ENCODE measurements at places on chromosomes 5 and 9.

DNA sequence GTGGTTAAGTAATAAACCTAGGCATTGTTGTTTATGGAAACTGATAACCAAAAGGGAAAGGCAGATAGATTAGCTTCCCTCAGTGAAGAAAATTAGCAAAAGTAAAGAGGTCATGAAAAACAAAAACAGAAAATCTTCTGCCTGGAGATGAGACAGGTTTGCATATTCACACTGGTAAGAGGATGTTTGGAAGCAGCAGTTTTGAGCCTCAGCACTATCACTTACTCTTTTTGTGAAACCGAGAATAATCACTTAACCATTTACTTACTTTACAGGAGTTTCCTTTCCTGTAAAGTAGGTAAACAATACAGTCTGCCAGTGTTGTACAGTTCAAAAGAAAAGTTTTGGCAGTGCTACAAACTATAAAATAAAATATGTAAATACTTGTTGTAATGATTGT lies 35.5 kb upstream of the EMB start:
- DNase-seq: no peak

GRCh38 chr5:78576376-78576775 lies 72.2 kb downstream of the LHFPL2 start:
- DNase-seq: no peak

DNA sequence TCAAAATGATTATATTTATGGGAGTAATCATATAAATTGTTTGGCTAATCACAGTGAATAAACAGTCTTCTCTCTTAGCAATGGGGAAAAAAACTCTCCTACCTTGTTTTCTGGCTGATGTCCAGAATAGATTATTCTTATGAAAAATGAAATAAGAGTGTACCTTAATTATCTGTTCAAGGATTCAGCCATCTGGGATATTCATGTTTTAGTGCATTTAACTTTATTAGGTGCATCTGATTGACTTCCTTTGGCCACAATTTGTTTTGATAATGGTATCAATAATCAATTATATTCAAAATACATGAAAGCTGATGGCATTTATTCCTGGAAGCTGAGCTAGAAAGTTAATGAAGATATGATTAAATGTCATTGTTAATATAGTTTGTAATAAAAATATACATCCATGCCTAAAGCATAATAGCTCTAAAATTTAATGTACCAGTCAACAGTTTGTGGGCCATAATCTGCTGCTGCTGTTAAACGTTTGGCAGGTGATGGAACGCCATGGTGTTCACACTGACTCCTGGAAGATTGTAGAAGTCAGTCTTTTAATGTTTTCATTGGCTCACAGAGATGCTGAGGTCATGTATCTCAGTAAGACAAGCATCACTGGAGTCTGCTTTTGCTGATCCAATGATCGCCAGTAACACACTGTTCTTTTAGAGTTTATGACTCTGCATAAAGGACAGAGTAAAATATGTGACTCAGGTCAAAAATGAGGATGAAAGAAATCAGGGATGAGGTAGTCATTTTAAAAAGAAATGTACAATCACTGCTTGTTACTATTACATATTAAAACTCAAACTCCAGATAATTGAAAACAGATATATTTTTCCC lies 105.8 kb downstream of the ISL1 start:
- DNase-seq: no peak

GRCh38 chr9:7456377-7456776 lies 343.2 kb downstream of the DMAC1 start:
- DNase-seq: no peak

- no peak for DNase-seq
Observed at GRCh38 chr5:158525663-158526062, 574.1 kb downstream of the EBF1 start.

DNA sequence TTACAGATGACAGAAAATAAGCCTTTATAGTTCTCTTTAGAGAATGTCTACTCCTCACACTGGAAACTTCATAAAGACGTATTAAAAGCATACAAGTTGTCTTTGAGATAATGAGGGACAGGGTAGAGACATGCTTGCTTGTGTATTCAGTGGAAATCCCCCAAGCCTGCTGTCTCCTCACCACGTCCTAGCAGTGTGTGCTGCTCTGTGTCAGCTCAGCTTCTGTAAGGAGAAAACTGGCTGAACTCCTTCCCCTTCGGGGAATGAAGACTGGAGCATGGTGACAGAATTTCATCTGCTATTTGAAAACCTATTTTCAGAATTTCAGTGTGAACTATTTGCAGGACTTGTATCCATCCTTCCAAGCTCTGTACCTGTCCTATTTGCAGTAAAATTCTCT lies 9.4 kb downstream of the OR2V2 start:
- DNase-seq: no peak

DNA sequence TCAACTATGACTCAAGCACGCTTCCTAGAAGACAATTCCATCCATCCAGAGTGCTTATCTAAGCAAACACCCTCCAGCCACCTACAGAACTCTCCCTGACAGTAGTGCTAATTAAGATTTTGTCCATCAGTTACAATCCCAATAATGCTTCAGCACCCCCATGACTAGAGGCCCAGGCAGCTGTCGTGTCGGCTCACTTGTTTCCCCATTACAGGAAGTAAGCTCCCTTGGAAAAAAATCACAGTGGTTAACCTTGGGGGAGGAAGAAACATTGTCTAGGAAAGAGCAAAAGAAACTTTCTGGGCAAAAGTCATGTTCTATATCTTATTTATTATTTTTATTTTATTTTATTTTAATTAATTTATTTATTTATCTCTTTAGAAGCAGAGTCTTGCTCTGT lies 108.8 kb upstream of the LPAR1 start:
- DNase-seq: no peak

GRCh38 chr9:37632479-37632878 lies 18.3 kb upstream of the FRMPD1 start:
- no peak for DNase-seq

GRCh38 chr9:96661711-96662110 lies 6.6 kb upstream of the PRXL2C start:
- no peak for DNase-seq

GRCh38 chr9:20512106-20512505 lies 110.2 kb downstream of the MLLT3 start:
- no peak for DNase-seq

DNA sequence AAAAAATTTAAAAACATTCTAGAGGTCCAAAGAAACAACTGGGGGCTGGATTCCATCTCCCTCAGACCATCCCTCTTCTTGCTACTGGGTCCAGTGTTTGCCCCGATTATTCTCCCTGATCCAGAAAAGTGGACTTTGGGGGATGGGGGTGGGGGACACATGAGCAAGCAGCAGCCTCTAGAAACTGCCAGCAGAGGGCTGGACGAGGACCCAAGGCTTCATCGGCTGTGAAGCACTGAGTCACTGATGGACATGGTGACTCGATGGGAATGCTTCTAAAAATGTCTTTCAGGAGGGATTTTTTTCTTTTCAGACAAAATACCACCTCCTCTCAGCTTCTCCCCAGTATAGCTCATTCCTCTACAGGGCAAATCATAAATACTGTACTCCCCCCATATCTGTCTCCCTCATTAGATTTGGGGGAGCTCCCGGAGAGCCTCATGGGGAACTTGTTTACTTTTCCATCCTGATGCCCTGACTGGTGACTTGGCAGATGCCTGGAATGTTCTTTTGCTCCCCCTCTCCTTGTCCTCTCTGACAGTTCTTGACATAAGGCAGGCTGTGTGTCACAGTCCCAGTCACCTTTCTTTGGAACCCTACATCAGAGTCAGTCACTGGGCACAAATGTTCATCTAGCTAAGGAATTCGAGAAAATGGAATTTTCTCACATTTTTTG lies 67.2 kb upstream of the STC2 start:
- DNase-seq: no peak

GRCh38 chr9:38263532-38263931 lies 129.0 kb upstream of the ALDH1B1 start:
- no peak for DNase-seq

DNA sequence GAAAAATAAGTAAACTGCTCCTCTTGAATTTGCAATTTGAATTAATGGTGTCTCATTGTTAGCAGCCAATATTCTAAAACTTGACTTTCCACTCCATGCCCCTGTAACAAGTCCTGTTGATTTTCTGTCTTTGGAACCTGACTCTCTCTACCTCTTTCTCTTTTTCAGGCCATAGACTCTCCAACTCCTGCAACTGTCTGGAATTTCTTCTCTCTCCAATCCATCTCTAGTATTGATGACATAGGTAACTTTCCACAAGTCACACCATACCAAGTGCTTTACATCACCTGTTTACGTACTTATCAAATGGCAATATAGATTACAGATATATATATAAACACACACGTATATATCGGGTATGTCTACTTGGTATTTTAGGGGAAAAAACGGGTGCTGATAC lies 923 bp downstream of the C5orf34 start:
- DNase-seq: no peak

DNA sequence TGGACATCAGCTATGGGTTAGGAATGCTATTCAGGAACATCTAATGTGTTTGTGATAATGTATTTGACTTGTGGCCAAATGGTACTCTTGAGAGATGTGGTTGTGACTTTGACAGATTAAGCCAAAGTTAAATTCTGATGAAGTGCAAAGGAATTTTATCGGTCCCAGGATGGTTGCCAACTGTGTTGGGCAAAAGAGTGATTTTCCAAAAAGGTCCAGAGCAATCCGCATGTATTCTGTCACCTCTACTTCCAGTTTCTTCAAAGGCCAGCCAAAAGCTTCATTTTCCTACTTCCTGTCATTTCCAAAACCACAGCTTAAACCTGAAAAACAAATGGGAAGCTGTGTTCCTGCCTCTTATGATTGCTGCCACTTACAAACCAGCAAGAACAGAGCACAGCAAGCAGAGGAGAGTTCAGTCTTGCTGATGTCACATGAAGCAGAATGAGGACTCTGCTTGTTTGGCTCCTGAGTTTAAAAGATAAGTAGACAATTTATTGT lies 59.8 kb downstream of the MARCHF3 start:
- DNase-seq: no peak

DNA sequence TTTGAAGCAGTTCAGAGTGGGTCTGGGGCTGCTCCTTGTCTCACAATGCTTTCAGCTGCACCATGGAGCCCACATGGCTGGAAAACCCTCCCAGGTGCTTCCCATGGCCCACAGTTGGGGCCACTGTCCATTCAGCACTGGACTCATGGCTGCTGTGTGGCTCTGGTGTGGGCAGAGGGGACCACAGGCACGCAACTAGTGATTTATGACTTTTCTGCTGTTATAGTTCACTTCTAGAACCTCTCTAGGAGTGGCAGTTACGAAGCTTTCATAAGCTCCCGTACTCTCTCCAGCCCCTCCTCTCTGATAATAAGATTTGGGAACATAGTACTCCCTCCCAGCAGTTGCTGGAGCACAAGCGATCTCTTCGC lies 29.0 kb downstream of the GLRA1 start:
- DNase-seq: no peak

DNA sequence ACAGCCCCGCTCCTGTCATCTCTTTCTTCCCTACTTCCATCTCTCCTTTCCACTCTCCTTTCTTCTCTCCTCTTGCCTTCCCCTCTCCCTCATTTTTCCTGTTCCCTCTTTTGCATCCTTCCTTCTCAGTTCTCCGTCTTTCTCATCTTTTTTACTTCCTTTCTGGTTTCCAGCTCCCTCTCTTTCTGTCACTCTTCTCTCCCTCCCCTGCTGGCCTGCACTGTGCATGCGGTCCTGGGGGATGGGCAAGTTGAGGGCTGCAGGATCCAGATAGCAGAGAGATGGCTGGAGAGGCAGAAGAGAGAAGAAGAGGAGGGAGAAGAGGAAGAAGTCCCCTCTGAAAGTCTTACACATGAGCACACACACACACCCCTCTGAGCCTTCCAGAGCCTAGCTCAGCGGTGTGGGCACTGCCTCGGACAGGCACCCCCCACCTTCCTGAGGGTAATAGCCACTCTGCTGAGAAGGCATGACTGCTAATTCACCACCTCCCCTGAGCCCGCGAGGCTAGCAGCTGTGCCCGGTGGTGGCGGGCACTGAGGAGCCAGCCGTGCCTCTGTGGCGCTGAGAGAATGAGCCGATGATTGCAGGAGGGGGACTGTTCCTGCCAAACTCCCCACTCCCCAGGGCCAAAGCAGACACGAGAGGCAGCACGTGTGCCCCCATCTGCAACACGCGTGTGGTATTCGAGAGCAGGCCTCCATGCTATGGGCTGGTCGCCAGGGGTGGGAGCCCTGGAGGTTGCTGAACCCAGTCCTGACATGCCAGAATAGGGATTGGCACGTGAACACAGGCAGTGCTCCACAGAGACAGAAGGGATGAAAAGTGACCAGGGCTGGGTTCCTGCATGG lies 3.7 kb upstream of the CAMK2A start:
- no peak for DNase-seq

- peak; percentile 53 for DNase-seq
Observed at GRCh38 chr9:129166623-129167557, 11.2 kb downstream of the IER5L start.

DNA sequence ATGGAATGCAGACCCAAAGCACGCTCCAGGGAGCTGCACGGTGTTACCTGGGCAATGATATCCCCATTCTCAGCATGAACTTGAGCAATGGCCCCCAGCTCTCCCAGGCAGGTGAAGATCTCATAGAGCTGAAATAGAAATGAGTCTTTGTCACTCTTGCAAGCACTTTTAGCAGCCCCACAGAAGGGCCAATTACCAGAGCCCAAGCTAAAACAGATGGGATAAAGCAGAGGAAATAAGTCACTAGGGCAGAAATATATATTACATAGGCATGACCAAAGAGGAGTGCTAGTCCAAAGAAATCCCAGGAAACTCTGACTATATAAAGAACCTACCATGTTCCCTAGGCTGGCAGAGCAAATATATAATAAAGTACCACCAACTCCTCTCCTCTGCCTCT lies 97.3 kb downstream of the DPYSL3 start:
- no peak for DNase-seq

- no peak for DNase-seq
Observed at GRCh38 chr5:159518371-159518770, 188.1 kb upstream of the IL12B start.

- no peak for DNase-seq
Observed at GRCh38 chr5:170303549-170303948, 6.0 kb upstream of the LCP2 start.

DNA sequence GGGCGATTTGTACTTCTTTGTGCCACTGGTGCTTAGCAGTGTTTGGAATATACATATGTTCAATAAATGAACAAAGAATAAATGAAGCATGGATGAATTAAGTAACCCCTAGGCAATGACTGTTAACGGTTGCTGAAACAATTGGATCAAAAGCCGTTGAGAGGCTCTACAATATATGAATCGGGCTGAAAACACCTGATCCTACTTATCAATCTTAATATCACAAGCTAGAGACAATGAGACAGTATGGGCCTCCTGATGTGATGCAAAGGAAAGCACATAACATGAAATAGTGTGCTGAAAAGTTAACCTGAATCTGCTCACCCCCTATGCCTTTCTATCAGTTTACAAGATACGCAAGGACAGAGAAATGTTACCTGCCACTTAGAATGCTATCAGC lies 410.3 kb upstream of the RGMB start:
- DNase-seq: no peak

GRCh38 chr9:126630458-126631237 lies 16.9 kb downstream of the LMX1B start:
- DNase-seq: no peak

- DNase-seq: no peak
Observed at GRCh38 chr5:81187885-81188284, 45.2 kb upstream of the CKMT2 start.

- DNase-seq: peak; percentile 90
Observed at GRCh38 chr5:76402886-76403765, at the start of gene IQGAP2. IQGAP2 (plus strand) TSS chr5:76403285; CDS start chr5:76403546, 261 bp downstream.

GRCh38 chr5:23730023-23730422 lies 222.6 kb downstream of the PRDM9 start:
- DNase-seq: no peak

GRCh38 chr5:96986450-96986849 lies 50.6 kb downstream of the LNPEP start:
- no peak for DNase-seq

All from CD4-positive, alpha-beta T cell (primary cell).